Stimulated activated CD8-positive, alpha-beta memory T cell treated with anti-CD3 and anti-CD28 coated beads, Interleukin-12 subunit alpha, Interleukin-12 subunit beta, amount 100 ng/mL, for 1 hour (primary cell): ENCODE measurements at places on chromosomes 11 and 22.

DNA sequence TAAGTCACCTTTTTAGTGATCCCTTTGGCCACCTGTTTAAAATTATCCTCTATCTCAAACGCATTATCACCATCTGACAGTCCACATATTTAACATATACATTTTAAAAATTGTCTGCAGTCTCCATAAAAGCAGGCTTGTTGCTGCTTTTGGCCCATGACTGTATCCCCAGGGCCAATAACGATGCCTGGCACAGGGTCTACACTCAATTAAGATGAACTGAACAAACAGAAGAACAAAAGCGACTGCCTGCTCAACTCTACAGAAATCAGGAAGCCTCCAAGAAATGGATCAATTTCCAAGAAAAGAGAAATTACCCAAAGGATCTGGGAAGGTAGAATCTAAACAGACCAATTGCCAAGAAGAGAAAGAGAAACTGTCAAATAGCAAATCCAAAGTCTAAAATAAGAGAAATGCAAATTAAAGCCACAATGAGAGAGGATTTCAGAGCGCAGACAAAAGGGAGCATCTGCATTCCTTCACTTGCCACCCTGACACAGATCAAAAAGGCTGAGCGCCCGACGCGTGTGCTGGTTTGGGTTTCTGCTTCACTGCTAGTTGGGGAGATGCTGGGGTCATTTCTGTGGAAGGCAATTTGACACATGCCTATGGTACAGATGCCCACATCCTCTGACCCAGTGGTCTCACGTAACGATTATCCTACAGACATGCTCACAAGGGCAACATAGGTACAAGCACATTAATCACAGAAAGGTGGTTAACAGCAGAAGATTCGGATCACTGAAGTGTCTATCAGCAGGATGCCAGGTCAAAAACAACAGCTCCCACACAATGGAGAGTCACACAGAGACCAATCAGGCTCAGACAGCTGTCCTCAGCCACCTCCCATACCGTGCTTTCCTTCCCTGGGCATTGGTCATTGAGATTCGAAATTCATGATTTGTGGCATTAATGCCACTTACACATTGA, 55.9 kb downstream of the SHISAL1 start:
- no peak for DNase-seq

DNA sequence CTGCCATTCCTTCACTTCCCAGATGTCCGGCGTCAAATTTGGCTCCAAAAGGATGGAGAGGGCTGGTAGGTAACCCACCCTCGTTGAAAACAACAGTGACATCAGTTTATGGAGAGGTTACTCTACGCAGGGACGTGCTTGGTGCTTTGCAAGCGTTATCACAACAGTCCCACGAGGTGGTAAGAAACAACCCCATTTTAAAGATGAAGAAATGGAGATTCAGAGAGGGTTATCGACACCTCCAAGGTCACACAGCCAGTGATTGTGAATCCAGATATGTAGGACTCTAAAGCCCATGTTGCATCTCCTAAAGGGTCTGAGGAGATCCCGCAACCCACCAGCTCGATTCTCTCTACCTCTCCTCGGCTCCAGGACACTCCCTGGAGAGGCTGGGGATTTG, 773 bp downstream of the MIAT start:
- DNase-seq, result no peak

DNA sequence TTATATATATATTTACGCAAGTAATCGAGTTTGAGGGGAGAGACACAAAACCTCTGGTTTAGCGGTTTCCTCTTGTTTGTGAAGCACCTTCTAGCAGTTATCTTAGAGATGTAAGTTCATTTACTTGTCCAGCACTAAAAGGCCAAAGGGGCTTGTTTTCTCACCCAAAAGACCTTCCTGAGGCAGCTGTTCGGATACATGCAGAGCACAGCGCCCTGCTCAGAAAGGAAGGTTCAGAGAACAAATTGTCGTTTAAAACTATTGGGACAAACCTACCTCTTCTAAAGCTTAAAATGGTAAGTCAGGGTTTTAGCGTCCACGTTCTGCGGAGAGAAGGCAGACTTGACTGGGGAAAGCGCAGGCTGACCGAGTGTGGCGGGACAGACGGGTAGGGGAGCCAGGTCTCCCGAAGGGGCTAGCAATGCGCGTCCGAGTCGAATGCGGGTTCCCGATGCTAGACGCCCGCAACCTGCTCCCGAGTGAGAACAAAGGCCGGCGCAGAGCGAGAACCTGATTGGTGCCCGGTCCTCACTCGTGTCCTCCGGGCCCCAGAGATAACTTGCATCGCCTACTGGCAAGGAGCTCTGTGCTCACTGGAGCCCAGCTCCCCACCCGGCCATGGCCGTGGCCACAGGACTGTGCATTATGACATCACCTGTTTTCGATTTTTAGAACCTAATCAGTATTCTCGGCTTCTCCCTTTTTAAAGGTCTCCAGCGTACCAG, 1.0 kb upstream of the SESN3 start:
- peak; percentile 45 for DNase-seq

DNA sequence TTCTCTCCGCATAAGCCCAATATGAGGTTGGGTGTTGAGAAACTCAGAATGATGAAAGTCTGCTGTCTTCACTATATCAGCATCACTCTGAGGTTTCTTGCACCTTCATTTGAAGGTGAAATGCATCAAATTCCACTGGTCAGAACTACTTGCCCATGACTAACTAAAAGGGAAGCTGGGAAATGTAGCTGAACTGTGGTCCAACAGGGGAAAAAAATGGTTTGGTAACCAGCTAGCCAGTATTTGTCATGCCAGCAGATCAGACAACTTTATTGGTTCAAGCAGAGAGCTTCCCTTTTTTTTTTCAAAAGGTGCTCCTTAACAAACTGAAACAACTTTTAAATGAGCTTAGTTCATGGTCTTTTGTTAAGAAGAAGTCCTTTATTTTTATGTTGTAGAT, 14.2 kb upstream of the PIK3C2A start:
- DNase-seq, result no peak

DNA sequence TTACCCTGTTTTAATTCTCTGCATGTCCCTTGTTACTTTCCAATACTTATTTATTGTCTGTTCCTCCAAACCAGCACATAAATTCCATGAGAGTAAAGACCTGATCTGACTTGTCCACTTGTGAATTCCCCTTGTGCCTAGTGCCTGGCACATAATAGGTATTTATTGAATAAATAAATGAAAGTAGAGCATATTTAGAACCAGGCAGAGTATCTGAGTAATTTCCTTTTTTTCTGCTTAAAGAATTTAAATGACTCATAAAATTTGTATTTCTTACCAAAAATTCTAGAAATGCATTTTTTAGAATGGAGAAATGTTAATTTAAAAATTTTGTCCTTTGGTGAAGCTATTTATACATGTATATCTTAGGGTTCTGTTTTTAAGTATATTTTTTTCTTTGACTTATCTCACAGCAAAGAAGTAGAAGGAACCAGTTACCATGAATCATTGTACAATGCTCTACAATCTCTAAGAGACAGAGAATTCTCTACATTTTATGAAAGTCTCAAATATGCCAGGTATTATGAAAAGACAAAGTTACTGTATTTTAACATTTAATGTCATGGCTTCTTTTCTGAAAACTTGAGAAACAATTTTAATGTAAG, 96.8 kb downstream of the ATM start:
- DNase-seq, result no peak
